Umbilical cord (tissue), 2 donors: ENCODE measurements at places on chromosomes 11 and 22.

DNA sequence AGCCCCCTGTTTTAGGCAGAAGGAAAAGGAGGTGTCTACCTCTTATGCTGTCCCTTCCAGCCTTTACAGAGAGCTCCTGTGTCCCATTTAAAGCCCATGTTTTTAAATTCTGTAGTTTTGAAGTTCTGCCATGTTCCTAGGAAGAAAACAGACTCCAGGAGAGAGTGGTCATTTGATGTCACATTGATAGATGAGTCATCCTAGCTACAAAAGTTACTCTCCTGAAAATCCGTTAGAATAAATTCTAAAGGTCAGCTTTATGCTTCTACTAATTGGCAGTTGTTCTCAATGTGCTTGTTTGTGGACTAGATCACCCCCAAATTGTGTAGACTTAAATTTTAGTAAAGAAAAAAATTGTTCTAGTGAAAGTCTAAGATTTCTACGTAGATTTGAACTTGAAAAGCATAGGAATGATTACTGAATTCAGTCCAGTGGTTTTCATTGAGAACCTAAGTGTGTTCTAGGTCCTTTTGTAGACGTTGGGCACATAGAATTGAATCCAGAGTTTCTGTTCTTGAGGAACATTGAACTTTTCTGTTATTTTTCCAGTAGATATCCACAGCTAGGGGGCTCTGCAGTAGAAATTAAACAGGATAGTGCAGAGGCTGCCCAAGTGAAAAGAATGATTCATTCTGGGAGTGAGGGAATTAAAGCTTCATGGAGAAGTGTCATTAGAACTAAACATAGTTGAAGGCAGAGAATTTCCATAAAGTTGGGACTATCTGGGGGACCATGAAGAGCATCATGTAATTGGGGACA is 140.6 kb upstream of the RASSF10 start:
- DNase-seq: no peak

GRCh38 chr22:44085743-44086270 is 61.7 kb downstream of the PARVB start:
- peak; percentile 54 for DNase-seq

GRCh38 chr11:119480380-119481020 is 57.5 kb upstream of the THY1 start:
- DNase-seq: no peak

DNA sequence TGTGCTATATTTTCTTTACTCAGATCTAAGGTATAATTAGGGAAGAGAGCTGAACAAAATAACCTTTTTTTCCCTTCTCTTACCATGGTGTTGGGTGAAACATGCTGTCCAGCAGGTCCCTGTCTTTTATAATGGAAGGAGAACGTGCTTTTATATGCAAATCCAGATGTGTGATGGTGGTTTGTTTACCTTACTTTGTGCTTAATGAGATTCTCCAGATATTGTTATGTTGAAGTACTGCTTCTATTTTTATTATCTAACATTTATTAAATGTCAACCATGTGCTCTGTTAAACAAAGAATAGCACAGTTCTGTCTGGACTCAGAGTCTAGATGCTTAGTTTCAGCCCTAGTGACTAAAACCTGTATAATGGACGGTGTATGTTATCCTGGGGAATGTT is 10.1 kb upstream of the GRIK4 start:
- no peak for DNase-seq

DNA sequence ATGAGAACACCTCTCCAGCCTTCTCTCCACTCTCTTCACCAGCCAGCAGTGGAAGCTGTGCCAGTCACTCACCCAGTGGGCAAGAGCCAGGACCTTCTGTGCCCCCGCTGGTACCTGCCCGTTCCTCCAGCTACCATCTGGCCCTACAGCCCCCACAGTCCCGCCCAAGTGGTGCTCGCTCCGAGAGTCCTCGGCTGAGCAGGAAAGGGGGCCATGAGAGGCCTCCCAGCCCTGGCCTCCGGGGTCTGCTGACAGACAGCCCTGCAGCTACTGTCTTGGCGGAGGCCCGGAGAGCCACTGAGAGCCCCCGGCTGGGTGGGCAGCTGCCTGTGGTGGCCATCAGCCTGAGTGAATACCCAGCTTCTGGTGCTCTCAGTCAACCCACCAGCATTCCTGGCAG is 20.2 kb downstream of the PHLDB1 start:
- DNase-seq: no peak

GRCh38 chr11:27553186-27553585 is 46.6 kb upstream of the LIN7C start:
- no peak for DNase-seq

DNA sequence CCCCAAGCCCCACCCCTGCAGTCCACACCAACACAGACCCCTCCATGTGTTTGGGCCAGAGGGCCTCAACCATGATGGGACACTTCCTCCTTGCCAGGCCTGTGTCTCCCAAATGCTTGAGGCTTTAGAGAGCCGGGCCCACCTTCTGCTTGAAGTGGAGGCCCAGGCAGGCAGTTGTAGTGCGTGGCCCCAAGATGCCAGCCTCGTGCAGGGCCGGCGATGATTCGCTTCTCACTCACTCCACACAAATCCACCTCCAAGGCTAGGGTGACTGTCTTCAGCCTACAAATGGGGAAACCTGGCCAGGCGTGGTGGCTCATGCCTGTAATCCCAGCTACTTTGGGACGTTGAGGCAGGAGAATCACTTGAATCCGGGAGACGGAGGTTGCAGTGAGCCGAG is 5.7 kb downstream of the PRR5 start:
- no peak for DNase-seq

DNA sequence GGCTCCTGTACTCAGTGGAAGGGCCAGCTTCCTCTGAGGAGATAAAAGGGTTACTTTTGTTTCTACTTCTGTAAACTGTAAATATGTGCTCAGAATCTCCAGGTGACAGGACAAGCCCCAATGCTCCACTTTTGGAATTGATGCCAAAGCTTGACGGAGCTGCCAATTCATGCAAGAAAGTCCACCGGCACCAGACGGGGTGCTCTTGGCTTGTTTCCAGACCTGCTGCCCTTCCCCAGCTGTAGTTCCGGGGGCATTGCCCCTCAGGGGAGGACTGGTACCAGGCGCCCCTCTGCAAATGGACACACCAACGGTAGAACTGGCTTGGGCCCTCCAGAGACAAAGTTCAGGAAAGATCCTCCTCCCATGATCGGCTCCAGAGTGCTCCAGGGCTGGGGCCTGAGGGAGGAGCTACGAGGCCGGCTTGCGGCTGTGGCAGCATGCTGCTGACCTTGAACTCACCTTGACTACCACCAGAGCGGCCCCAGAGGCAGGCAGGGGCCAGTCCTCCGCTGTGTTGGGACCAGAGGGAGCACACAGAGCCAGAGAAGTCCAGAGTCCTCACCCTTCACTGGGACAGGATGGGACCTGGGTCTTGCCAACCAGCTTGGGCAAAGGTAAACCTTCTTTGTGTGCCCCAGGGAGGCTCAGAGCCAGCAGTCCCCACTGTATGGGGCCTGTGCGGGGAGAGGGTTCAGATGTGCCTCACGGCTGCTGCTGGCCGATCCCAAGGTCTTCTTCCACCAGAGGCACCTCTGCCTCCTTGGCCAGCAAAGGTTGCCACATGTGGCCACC is 17.8 kb upstream of the OAF start:
- no peak for DNase-seq

- peak; percentile 89 for DNase-seq
These were observed 554 bp downstream of the LRRC32 start for GRCh38 chr11:76669901-76670484.

DNA sequence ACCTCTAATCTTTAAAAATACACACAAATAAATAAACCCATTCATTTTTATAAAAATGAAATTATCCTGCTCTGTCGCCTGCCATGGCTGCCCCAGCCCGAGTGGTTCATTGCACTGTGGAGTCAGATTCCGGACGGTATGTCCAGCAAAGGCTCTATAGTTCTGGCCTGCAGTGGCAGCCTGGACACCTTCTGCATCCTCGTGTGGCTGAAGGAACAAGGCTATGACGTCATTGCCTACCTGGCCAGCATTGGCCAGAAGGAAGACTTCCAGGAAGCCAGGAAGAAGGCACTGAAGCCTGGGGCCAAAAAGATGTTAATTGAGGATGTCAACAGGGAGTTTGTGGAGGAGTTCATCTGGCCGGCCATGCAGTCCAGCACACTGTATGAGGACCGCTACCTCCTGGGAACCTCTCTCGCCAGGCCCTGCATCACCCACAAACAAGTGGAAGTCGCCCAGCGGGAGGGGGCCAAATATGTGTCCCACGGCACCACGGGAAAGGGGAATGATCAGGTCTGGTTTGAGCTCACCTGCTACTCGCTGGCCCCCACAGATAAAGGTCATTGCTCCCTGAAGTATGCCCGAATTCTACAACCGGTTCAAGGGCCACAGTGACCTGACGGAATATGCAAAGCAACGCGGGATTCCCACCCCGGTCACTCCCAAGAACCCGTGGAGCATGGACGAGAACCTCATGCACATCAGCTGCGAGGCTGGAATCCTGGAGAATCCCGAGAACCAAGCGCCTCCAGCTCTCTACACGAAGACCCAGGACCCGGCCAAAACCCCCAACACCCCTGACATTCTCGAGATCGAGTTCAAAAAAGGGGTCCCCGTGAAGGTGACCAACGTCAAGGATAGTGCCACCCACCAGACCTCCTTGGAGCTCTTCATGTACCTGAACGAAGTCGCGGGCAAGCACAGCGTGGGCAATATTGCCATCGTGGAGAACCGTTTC is 158.2 kb upstream of the GUCY1A2 start:
- DNase-seq: no peak

DNA sequence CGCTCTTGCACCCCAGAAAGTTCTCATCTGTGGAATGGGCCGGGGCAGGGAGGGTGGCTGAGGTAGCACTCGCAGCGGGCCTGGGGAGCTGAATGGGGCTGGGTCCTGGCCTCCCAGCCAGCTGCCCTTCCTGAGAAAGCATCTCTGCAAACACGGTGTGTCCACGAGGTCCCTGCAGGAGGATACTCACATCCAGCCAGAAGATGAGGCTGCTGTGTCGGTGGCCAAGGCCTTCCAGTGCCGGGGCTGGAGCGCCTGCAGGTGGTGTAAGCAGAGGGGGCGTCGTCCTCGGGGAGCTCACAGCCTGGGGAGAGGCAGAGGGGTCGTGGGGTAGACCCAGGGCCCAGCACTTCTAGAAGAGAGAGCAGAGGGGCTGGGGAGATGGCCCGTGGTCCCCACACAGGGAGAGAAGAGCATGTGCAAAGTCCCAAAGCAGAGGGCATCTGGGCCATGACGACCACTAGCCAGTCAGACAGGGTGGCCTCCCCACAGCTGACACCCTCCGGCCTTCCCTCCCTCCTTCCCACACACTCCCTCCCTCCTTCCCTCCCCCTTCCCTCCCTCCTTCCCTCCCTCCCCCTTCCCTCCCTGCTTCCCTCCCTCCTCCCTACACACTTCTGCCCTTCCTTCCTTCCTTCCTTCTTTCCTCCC is 97.9 kb downstream of the WNT7B start:
- no peak for DNase-seq

- DNase-seq: peak; percentile 51
These were observed 77.8 kb downstream of the UBASH3B start for GRCh38 chr11:122733318-122733717.

- DNase-seq: no peak
These were observed 64.4 kb downstream of the INSC start for GRCh38 chr11:15179167-15179566.

DNA sequence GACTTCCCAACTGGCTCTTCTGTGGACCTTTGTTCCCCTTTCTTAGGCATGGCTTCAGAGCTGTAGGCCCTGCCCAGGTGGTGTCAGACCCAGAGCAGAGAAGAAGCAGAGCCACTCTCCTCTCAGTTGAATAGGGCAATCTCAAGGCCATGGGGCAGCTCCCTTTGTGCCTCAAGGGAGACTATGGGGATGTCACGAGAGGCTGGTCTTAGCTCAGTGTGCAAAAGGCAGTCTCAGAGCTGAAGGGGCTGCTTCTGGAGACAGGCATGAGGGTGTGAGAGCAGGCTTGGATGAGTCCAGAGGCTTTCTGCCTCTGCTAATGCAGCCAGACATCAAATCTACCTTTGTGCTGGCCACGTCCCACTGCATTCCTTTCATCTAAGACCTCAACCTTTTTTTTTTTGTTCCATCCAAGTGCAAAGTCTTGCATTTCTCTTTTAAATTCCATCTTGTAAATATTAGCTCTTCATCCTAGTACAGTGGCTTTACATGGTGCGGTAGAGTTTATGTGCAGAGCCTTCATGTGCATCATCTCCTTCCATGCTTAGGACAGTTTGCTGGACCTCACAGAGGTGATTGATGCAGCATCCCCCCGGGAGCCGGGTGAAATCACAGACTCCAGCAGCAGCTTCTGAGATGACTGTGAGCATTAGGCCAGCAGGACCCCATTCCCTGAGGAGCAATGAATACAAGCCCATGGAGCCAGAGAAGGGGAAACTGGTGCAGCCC is 34.2 kb upstream of the FCHSD2 start:
- DNase-seq: no peak

DNA sequence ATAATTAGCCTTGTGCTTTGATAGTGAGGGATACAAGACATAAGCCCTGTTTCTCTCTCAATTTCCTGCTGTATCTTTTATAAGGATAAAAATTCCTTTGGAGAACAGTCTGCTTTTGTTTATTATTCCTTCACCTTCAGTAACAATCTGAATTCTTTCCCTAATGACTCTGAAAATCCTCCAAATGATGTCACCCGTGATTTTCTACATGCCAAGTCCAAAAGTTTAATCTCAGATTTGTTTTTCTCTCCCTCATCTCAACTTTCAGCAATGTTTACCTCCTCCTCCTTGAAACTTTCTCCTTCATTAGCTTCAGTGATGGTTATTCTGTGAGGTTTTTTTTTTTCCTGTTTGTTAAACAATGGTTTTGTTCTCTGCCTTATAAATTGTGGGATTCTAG is 2.2 kb downstream of the OR51E2 start:
- peak; percentile 32 for DNase-seq

GRCh38 chr22:23437779-23438178 is 142.3 kb downstream of the IGLL1 start:
- no peak for DNase-seq

GRCh38 chr22:23099531-23099804 is 29.1 kb downstream of the GNAZ start:
- no peak for DNase-seq

DNA sequence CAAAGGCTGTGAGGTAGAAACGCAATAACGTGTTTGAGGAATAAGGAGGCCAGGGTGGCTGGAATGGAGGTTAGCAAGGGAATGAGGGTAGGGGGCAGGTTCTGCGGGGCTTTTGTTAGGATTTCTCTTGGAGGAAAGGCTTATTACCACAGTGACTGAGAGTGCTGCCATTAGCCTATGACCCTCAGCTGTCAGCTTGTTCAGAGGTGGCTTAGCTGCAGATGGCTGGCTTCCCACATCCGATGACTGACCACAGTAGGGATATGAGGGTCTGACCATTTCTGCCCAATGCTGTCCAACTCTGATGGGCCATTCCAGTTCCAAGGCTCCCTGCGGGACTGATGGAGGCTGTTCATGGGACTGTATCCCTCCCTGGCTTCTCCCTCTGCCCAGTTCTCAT is 181.8 kb downstream of the MIAT start:
- DNase-seq: no peak

GRCh38 chr22:41917903-41918791 is 3.3 kb upstream of the SHISA8 start:
- peak; percentile 54 for DNase-seq

- no peak for DNase-seq
These were observed 48.3 kb downstream of the MYH9 start for GRCh38 chr22:36339171-36340065.

DNA sequence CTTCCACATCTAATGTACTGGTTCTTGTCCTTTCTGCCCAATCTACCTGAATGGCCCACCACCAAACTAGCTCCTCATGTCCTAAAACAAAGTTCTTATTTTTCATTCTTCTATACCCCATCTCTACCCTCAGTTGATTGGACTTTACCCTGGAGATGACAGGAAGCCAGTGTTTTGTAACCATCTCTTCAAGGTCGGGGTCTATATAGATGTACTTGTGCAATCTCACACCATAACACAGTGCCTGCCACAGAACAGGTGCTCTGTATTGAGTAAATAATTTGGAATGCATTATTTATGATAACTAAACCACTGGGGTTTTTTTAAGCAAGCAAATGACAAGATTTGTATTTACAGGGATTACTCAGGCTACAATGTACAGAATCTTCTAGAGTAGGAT is 76.7 kb upstream of the FAM181B start:
- DNase-seq: no peak
